ENCODE measurements at places on chromosomes 2 and 18. TPM values are rescaled to one million over a fixed set of nuclear protein-coding genes. Genes with fewer than 3 reads are reported as not detected.

CPO gene
- not detected for total RNA-seq

C2orf15 gene
- total RNA-seq = 3.8 TPM

DTYMK gene
- total RNA-seq = 12.9 TPM

MC2R gene
- not detected for total RNA-seq

CREG2 gene
- not detected for total RNA-seq

TNFAIP6 gene
- not detected for total RNA-seq

ZNF512 gene
- 59.5 TPM for total RNA-seq

MERTK gene
- 0.77 TPM for total RNA-seq

GRCh38 chr18:2961821-2962220 lies 51.1 kb downstream of the LPIN2 start:
- H3K36me3 ChIP-seq = no peaks in the 10 kb centered on the region
- H3K4me3 ChIP-seq = peak overlapping the region; percentile 36
- peak overlapping the region; percentile 80 for H3K27ac ChIP-seq
- DNase-seq = no peak
- peaks cover 93% of the 10 kb centered on the region for H3K4me1 ChIP-seq
- no peaks in the 10 kb centered on the region for H3K27me3 ChIP-seq

GRCh38 chr2:120831086-120831485 lies 95.4 kb downstream of the GLI2 start:
- no peak for DNase-seq
- no peaks in the 10 kb centered on the region for H3K27me3 ChIP-seq
- H3K36me3 ChIP-seq = no peaks in the 10 kb centered on the region
- no peak overlapping the region for H3K27ac ChIP-seq
- no peaks in the 10 kb centered on the region for H3K4me1 ChIP-seq

GRCh38 chr2:227677928-227678327 lies 11.3 kb downstream of the SCYGR5 start:
- no peak overlapping the region for H3K4me3 ChIP-seq
- no peaks in the 10 kb centered on the region for H3K36me3 ChIP-seq
- H3K27me3 ChIP-seq = no peaks in the 10 kb centered on the region

GRCh38 chr18:74013955-74014354 lies 133.7 kb downstream of the FBXO15 start:
- H3K27me3 ChIP-seq = no peaks in the 10 kb centered on the region
- no peak overlapping the region for H3K4me3 ChIP-seq
- no peak for DNase-seq
- H3K4me1 ChIP-seq = no peaks in the 10 kb centered on the region
- H3K36me3 ChIP-seq = no peaks in the 10 kb centered on the region
- H3K27ac ChIP-seq = no peak overlapping the region

- no peak overlapping the region for H3K4me3 ChIP-seq
- no peaks in the 10 kb centered on the region for H3K36me3 ChIP-seq
- no peak overlapping the region for H3K27ac ChIP-seq
- no peak for DNase-seq
- H3K4me1 ChIP-seq = no peaks in the 10 kb centered on the region
These were observed 54.4 kb upstream of the CELF4 start for GRCh38 chr18:37619964-37620363.

DNA sequence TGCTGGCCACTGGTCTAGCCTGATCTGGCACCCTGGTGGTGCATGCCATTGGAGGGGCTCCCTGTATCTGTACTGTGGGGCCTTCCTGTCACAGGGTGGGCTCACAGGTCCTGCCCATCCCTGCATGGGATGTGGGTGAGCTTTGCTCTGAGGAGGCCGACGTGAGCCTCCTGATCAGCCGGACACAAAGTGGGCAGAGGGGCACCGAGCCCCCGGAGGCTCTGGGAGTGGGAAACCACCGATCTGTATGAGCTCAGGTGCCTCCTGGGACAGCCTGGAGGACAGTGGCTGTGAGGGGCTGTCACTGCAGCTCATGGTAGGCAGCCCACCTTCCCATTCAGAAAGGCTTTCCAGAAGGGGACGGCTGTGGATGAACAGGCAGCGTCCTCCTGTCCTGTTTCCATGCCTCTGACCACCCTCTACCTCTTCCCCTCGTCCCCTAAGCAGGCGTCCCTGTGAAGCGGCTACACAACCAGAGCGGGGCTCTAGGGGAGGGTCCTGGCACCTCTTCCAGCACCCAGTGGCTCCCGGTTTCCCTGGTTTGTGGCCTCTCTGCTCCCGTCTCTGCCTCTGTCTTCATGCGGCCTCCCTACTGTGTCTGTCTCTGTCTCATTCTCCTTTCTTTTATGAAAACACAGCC lies 112.5 kb upstream of the OTOS start:
- H3K36me3 ChIP-seq = no peaks in the 10 kb centered on the region
- no peaks in the 10 kb centered on the region for H3K4me1 ChIP-seq
- no peaks in the 10 kb centered on the region for H3K27me3 ChIP-seq
- no peak overlapping the region for H3K4me3 ChIP-seq
- DNase-seq = no peak
- H3K27ac ChIP-seq = no peak overlapping the region

DNA sequence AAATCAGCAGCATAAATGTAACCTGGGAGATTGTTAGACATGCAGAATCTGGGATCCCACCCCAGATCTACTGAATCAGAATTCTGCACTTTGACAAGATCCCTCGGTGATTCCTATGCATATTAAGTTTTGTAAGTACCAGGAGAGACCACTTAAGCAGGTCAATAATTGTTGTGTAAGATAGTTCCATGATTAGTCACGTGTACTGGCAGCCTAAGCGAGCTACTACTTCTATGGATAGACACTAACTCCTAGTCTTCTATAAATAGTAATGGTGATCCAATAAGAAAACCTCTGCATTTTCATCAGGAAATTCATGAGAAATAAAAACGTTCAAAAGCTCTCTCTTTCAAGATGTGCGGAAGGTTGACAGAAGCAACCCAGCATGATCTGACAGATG lies 988.2 kb upstream of the CHAC2 start:
- no peaks in the 10 kb centered on the region for H3K4me1 ChIP-seq
- no peaks in the 10 kb centered on the region for H3K36me3 ChIP-seq
- no peak overlapping the region for H3K4me3 ChIP-seq

- peaks cover 23% of the 10 kb centered on the region for H3K36me3 ChIP-seq
- H3K27ac ChIP-seq = peak overlapping the region; percentile 77
- DNase-seq = no peak
- H3K4me3 ChIP-seq = peak overlapping the region; percentile 70
- H3K27me3 ChIP-seq = no peaks in the 10 kb centered on the region
These were observed 837 bp downstream of the NHEJ1 start for GRCh38 chr2:219159771-219160185.

DNA sequence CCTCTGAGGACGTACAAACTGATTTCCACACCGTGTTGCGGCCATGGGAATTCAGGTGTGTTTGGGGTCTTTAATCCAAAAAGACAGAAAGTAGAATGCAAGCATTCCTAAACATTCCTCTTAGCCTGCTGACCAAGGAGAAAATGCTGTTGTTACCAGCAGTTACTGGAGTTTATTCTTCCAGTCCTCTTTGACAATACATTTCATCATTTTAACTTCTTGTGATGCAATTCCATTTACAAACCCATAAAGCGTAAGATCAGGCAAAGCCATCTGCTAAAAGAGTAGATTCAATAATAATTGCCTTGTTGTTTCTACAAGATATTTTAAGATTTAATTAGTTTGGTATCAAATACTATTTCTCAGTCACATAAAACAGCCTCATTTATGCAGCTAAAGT lies 32.7 kb downstream of the SPIRE1 start:
- DNase-seq = no peak
- no peak overlapping the region for H3K4me3 ChIP-seq
- H3K27ac ChIP-seq = no peak overlapping the region
- no peaks in the 10 kb centered on the region for H3K4me1 ChIP-seq
- H3K36me3 ChIP-seq = no peaks in the 10 kb centered on the region

DNA sequence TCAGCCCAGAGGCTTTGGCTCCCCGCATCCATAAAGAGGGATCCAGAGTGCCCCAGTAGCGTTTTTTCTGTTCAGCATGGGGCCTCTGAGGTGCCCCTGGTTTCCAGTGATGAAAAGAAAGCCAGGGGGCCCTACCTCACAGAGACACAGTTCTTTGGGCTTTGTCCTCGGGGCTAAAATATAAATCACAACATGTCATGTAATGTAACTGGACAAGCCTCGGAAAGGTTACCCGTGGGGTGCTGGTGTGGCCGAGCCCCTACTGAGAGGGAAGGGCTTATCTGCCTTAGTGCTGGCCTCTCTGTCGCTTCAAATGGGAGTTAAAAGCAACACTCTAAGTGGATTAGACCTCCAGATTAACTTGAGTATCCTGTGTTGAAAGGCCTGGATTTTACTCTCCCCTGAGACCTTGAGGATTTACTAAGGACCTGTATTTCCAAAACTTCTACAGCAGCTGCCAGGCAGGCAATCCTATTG lies 251.6 kb upstream of the APCDD1 start:
- H3K4me3 ChIP-seq = no peak overlapping the region
- H3K4me1 ChIP-seq = no peaks in the 10 kb centered on the region
- no peaks in the 10 kb centered on the region for H3K36me3 ChIP-seq
- no peak overlapping the region for H3K27ac ChIP-seq

GRCh38 chr2:222100704-222101699 lies 197.8 kb downstream of the PAX3 start:
- DNase-seq = no peak
- H3K36me3 ChIP-seq = no peaks in the 10 kb centered on the region
- no peaks in the 10 kb centered on the region for H3K4me1 ChIP-seq
- no peak overlapping the region for H3K4me3 ChIP-seq
- no peaks in the 10 kb centered on the region for H3K27me3 ChIP-seq

GRCh38 chr18:25123438-25124232 lies 228.3 kb downstream of the ZNF521 start:
- H3K27me3 ChIP-seq = no peaks in the 10 kb centered on the region
- no peak overlapping the region for H3K27ac ChIP-seq
- no peaks in the 10 kb centered on the region for H3K4me1 ChIP-seq
- no peaks in the 10 kb centered on the region for H3K36me3 ChIP-seq
- no peak overlapping the region for H3K4me3 ChIP-seq

DNA sequence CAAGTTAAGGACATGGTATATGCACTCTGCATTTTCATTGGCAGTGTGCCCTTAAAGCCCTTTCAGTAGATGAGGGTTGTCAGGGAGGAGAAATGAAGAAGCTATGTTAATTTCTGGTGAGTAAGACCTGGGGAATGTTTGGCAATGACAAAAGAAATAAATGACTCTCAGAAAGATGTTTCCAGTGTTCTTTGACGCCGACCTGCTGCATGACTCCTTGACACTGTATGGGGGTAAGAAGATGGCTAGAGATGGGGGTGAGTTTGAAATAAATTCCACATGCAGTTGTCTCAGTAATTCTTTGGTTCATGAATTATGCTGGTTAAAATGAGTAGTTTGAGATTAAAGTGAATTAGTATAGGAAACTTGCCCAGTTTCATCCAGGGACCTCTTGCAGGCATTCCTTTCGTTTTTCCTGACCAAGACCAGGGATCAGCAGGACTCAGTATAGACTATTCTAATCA lies 5.9 kb downstream of the CCDC121 start:
- no peak overlapping the region for H3K27ac ChIP-seq
- no peak for DNase-seq
- peaks cover 1% of the 10 kb centered on the region for H3K4me1 ChIP-seq
- no peaks in the 10 kb centered on the region for H3K27me3 ChIP-seq

- H3K27ac ChIP-seq = no peak overlapping the region
- no peaks in the 10 kb centered on the region for H3K36me3 ChIP-seq
These were observed 46.3 kb upstream of the GRB14 start for GRCh38 chr2:164667566-164667965.

DNA sequence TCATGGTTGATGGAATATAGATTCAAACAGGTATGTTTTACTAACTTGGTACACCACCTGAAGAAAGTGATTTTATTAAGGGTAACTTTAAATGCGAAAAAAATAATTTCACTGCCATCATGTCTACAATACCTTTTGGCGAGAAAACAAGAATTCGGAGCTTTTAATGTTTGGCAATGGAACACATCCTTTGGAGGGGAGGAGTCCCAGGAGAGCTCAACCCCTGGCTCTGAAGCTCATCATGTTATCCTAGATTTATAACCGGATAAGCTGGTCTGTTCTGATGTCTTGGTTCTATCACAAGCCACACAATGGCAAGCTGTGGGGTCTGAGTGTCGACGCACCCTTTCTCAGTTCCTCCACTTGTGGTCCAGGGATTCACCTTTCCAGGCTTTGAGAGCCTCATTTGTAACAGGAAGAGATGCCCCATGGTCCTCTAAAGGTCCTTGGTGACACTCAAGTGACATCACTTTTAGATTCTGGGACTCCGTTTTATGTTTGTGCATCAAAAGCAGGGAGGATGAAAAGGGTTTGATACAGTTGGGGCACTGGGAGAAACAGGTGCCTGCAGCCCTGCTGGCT lies 172.7 kb downstream of the BCL2 start:
- no peak for DNase-seq
- no peak overlapping the region for H3K4me3 ChIP-seq
- H3K4me1 ChIP-seq = peaks cover 14% of the 10 kb centered on the region
- H3K27ac ChIP-seq = no peak overlapping the region
- H3K27me3 ChIP-seq = no peaks in the 10 kb centered on the region

DNA sequence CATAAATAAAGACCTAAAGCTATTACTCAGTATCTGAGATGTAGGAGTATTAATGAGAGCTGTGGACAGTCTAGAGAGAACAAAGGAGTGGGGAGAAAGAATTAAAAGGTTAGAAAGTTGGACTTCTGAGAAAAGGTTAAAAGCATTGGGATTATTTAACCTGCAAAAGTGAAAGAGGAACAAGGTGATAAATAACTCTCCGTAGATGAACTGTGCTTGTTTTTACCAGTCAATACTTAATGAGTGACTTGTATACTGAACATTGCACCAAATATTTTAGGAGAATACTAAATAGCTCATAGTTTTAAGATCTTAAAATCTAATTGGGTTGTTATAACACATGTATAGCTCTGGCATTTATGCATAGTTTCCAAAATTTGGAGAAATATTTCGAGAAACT lies 137.5 kb downstream of the GPD2 start:
- H3K27ac ChIP-seq = no peak overlapping the region
- no peaks in the 10 kb centered on the region for H3K27me3 ChIP-seq
- no peak overlapping the region for H3K4me3 ChIP-seq

- no peaks in the 10 kb centered on the region for H3K4me1 ChIP-seq
- no peak overlapping the region for H3K4me3 ChIP-seq
- H3K27ac ChIP-seq = no peak overlapping the region
- no peaks in the 10 kb centered on the region for H3K27me3 ChIP-seq
These were observed 39.6 kb downstream of the ZEB2 start for GRCh38 chr2:144480285-144480684.

- no peak overlapping the region for H3K4me3 ChIP-seq
- no peak for DNase-seq
- H3K36me3 ChIP-seq = no peaks in the 10 kb centered on the region
These were observed 213.4 kb downstream of the CYP26B1 start for GRCh38 chr2:71934320-71934593.

DNA sequence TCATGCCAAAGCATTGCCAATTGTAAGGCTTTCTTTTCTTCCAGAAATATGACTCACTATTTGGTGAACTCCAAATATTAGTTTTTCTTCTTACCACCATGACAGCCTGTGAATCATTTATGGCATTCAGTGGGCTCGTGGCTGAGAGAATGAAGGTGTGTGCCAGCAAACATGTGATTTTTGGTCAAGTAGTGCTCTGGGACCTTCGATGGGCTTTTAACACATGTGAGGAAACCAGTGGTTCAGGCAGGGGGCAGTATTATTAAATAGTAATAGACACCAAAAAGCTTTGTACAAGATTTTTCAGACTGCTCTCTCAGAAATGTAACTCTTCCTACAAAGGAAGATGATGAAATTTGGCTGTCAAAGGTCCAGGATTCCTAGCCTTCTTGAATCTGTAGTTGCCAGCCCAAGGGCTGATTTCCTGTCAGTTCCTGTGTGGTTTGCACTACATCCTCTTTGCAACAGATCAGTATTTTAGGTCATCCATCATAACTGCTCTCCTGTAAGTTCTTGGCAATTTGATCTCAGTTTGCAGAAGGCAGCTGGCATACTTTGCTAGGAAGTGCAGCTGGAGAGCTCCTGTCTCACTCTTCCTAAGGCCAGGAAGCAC lies 64.3 kb downstream of the BABAM2 start:
- peaks cover 17% of the 10 kb centered on the region for H3K4me1 ChIP-seq
- no peak overlapping the region for H3K27ac ChIP-seq
- no peaks in the 10 kb centered on the region for H3K27me3 ChIP-seq
- DNase-seq = no peak
- H3K36me3 ChIP-seq = no peaks in the 10 kb centered on the region
- no peak overlapping the region for H3K4me3 ChIP-seq

Data from naive thymus-derived CD4-positive, alpha-beta T cell (primary cell).